ENCODE measurements at places on chromosomes 3 and 15.

GRCh38 chr15:77416954-77417353 lies 3.0 kb downstream of the PEAK1 start:
- DNase-seq = no peak

DNA sequence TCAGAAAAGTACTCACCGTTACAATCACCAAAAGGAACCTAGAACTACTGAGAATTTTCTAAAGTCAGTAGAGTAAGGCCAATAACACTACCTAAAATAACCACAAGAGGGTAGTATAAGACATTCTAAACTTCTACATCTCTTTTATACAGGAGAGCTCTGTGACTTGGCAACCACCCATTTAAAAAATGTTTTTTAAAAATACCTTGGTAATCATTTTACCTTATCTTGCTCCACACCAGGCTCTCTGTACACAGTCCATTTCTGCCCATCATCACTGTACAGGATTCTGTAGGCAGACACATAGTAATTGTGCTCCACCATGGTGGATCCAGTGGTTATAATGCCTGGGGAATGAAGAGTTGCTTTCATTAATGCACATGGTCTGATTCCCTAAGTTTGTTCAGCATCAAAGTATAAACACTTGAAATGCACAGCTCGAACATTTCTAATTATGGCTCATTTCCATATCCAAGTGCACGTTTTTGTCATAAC lies 54.5 kb downstream of the ST3GAL6 start:
- no peak for DNase-seq

DNA sequence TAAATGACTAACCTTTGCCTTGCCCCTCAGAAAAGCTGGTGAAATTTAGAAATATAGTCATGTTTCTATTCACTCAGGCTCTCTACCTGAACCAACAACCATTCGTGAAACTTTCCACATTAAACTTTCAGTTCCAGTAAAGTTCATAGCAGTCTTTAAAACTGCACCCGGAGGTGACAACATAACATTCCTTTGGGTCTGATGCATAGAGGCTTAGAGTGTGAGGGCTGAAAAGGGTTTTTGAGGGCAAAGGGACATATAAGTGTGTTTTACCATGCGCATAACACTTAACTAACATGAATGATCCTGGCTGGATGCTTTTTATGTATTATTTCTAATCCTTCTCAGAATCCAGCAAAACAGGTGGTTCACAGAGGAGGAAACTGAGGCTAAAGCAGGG lies 471.7 kb upstream of the MCTP2 start:
- no peak for DNase-seq

- no peak for DNase-seq
Measured at GRCh38 chr3:148534089-148534988, 163.4 kb upstream of the AGTR1 start.

DNA sequence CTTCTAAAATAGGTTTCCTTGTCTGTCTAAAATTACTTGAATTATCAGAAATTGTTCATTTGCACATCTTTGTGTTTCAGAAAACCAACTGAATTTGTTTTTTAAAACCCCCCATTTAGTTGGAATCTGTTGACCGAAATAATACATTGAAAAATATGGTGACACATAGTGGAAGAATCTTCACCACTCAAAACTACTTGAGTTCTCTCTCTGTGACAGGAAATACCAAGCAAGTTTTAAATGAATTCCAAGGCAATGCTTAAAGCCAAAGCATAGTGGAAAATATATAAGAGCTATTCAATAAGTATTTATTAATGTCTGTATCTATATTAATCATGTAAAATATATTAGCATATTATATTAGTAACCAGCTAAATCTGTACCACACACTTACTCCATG lies 224.9 kb upstream of the COL8A1 start:
- no peak for DNase-seq

DNA sequence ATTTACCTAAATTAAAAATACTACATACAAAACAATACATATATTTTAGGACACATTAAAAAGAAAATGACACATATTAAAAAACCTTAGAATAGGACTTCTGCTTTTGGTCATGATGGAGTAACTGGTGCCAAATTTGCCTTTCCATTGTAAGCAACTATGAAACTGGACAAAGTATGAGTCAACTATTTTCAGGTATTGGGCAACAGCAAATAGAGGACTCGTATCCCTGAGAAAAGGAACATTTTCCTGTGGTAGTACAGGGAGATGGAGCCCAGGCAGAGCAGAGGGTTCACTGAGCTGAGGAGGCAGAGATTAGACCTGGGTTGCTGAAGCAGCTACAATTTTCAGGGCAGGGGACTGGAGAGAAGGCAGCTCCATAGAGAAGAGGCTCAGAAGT lies 14.7 kb downstream of the CCR1 start:
- DNase-seq = no peak

- no peak for DNase-seq
Measured at GRCh38 chr3:192161661-192162060, 565.7 kb downstream of the FGF12 start.

GRCh38 chr3:58432905-58433304 lies 727 bp downstream of the PDHB start:
- DNase-seq = no peak

- no peak for DNase-seq
Measured at GRCh38 chr15:71136793-71137518, 21.7 kb downstream of the THSD4 start.

GRCh38 chr3:104956620-104957345 lies 409.9 kb upstream of the ALCAM start:
- DNase-seq = no peak

DNA sequence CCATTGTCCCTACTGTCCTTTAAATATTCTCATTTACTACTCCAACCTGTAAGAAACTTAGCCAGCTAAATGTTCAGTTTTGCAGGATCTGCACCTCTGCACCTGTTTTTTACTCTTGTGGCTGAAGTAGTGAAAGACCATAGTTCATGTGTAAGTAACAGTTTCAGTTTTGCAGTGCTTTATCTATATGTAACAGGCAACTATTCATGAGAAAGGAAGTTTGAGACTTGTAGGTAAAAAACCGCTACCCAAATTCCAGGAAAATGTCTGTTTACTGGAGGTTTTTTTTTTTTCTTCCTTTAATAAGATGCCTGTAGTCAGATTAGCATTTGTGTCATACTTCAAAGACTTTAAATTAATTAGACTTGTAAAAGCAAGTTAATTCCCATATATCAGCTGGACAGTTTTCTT lies 25.4 kb upstream of the MBNL1 start:
- no peak for DNase-seq

- no peak for DNase-seq
Measured at GRCh38 chr3:169699070-169699469, 35.6 kb upstream of the MECOM start.

- no peak for DNase-seq
Measured at GRCh38 chr3:175940881-175941280, 1081.7 kb downstream of the NAALADL2 start.
